Germinal center (tissue), 1 donor: ENCODE measurements at places on chromosomes 12 and 14.

- no peak for DNase-seq
Measured at GRCh38 chr12:103379670-103380069, 116.1 kb downstream of the C12orf42 start.

DNA sequence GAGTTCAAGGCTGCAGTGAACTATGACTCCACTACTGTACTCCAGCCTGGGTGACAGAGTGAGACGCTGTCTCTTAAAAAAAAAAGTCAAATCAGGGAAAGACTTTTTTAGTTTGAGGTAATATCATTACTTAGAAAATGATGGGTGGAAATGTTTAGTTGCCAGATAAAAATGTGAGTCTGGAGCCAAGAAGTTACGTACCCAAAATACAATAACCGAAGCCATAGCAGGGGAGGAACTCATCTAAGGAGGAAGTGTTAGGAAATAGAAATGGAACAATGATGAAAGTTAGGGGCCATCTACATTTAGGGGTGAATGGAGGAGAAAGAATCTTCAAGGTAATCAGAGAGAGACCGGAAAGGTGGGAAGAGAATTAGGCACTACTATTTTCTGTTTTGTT is 98.8 kb downstream of the DACT1 start:
- DNase-seq, result no peak

- DNase-seq, result no peak
Measured at GRCh38 chr12:14913381-14913781, 25.0 kb downstream of the ERP27 start.

DNA sequence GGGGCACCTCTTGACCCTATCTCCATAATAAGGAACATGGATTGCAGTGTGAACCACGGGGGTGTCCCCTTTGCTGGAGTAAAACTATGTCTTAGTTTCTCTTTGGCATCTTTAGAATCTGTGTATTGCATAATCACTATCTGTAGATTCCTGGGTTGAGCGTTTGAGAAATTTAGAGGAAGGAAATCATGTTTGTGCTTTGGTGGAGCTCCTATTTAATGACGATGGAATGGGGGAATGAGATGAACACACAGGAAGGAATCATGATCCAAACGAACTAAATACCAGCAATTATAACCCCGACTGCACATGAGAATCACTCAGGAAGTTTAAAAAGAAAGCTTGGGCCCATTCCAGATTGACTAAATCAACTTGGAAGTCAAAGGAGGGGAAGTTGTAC is 1.3 kb upstream of the MYG1 start:
- DNase-seq, result no peak

GRCh38 chr12:86683568-86684304 is 427.5 kb upstream of the MGAT4C start:
- DNase-seq, result no peak

GRCh38 chr12:121334513-121335343 is 17.5 kb downstream of the ANAPC5 start:
- DNase-seq, result peak; percentile 73

GRCh38 chr12:6166808-6167207 is 33.4 kb upstream of the CD9 start:
- DNase-seq, result no peak

- no peak for DNase-seq
Measured at GRCh38 chr14:92494512-92494911, 19.1 kb upstream of the RIN3 start.

- no peak for DNase-seq
Measured at GRCh38 chr12:94689002-94689645, 38.8 kb upstream of the TMCC3 start.

- no peak for DNase-seq
Measured at GRCh38 chr12:84785951-84786350, 126.6 kb downstream of the SLC6A15 start.

GRCh38 chr12:104544836-104545235 is 88.1 kb downstream of the CHST11 start:
- no peak for DNase-seq

DNA sequence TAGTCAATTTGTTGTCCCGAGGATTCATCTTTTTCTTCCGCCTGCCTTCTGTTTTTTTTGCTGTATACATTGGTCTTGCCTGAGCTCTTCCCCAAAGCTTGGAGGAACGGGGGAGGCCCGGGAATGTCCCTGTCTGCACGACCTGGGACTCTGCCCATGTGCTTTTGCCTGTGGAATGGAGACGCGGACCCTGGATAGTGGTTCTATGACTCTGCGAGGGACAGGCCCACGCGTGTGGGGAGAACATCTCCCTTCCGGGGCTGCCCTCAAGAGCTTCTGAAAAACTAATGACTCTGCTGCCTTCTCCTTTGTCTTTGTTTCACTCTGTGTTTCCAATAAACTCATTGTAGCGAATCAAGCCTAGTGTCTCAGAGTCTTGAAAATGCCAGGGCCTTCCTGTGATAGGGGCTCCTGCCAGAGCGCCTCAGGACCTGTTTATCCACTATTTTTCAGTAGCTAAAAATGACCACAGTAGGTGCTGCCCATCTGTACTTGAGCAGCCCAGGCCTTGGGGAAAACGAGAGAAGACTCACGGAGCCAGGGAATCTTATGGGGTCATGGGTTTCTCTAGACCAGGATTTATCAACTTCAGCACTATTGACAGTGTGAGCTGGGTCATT is 12.3 kb downstream of the KRT83 start:
- no peak for DNase-seq

DNA sequence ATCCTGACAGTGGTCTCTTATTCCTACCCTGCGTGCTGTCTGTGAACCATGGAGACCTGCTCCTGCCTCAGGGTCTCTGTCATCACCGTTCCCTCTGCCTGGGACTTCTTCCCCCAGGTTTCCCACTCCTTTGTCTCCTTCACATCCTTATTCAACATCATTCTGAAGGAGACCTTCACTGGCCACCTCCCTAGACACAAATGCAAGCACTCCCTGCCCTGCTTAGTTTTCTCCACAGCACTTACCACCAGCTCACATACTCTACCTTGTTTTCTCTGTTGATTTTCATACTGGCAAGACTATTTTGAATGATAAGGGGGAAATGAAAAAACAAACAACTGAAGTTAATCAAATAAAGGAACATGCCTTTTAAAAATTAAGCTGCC is 192.8 kb downstream of the ANO6 start:
- no peak for DNase-seq

DNA sequence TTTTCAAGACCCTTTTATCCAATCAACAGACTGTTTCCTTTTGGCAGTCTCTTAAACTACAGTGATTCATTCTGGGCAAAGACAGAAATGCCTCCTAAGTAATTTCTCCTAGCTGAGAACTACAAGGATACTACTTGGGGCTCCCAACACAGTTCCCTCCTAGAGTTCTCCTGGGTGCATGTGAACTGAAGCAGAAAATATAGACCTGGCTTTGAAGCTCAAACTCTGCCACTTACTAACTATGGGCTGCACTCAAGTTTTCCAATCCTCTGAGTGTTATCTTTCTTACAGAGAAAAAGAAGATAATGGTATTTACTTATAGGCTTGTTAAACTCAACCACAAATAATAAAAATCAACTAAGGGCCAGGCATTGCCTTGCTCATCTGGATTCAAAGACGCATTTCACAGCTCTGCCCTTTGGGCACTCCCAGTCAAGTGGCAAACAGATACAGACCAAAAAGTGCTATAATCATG is 97.6 kb downstream of the EFCAB11 start:
- DNase-seq, result no peak

DNA sequence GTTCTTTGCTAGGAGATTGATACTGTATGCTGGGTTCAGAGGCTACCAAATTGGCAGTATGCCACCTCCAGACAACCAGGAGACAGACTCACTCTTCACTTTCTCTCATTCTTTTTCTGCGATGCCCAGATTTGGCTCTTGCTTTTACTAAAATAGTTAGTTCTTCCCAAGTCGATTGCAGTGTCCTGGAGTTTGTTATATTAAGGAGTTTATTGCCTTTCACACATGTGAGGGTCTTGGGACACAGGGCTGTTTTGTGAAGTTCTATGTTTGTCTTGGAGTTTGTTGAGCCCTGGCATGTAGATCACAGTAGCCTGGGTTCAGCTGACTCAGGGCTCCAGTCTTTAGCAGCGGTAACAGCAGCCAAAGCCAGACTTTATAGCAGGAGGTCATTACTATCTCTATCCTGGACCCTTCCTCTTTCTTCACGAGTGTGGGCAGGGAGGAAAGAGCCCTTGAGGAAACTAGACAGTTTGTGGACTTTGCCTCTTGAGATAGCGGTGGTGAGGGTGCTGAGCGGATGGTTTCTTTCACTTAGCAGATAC is 1.6 kb downstream of the MLEC start:
- no peak for DNase-seq

DNA sequence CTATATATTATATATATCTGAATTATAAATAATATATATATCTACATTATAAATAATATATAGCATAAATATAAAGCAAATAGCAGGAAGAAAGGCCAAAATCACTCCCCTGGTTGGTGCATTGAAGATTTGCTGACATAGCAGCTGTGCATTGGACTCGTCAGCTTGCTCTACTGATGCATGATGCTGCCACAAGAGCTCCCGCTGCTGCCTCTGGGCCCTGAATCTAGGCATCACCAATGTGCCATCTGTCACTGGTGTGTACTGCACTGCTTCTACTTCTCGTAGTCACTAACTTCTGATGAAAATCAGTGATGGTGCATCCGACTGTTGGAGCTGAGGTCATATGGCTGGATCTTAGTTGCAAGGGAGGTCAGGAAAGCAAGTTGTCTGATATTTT is 205.0 kb downstream of the ADAMTS20 start:
- DNase-seq, result no peak
